ENCODE measurements at places on chromosomes 4 and X. TPM values are rescaled to one million over a fixed set of nuclear protein-coding genes. Genes with fewer than 3 reads are reported as not detected.

GRCh38 chr4:80016506-80016905 lies 56.5 kb downstream of the ANTXR2 start:
- no peak overlapping the region for H3K4me3 ChIP-seq
- H3K4me1 ChIP-seq, result peaks cover 15% of the 10 kb centered on the region
- no peak for DNase-seq
- no peaks in the 10 kb centered on the region for H3K27me3 ChIP-seq
- no peak overlapping the region for H3K27ac ChIP-seq

DNA sequence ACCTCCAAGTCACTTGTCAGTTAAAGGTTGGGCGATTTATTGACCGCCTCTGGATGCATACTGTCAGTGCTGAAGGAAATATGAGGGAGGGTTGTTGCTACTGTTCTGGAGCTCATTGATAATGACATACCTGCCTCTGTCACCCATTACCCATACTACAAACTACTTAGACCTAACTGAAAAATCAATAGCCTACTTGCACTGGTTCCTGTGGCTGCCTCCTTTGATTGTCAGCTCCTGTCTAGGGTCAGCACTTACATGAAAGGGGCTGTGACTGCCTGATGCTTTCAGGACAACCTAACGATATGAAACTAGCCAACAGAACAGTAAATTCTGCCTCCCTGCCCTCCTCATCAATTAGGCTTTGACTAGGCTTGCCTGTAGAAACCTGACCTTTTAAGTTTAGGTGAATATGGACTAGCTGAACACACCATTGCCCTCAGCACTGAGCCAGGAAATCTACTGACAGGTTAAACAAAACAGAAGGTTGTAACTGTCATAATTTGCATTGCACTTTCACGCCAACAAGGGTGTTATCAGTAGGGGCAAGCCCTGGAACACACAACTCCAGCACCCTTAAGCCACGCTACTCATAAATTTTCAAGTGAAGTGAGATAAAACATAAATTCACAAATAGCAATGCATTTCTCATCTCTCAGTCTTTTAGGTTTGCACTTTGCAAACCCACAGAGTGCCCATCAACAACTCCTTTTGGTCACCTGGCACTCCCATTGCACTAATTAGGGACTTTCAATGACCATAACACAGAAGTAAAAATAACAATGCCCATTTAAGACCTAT lies 9.0 kb upstream of the MAB21L2 start:
- H3K4me1 ChIP-seq, result no peaks in the 10 kb centered on the region
- DNase-seq, result no peak
- peaks cover 6% of the 10 kb centered on the region for H3K36me3 ChIP-seq
- H3K4me3 ChIP-seq, result no peak overlapping the region
- H3K27ac ChIP-seq, result no peak overlapping the region
- H3K27me3 ChIP-seq, result no peaks in the 10 kb centered on the region

- no peaks in the 10 kb centered on the region for H3K27me3 ChIP-seq
- no peaks in the 10 kb centered on the region for H3K4me1 ChIP-seq
- H3K4me3 ChIP-seq, result no peak overlapping the region
- no peak for DNase-seq
Measured at GRCh38 chr4:20418861-20419451, 167.3 kb downstream of the SLIT2 start.

DNA sequence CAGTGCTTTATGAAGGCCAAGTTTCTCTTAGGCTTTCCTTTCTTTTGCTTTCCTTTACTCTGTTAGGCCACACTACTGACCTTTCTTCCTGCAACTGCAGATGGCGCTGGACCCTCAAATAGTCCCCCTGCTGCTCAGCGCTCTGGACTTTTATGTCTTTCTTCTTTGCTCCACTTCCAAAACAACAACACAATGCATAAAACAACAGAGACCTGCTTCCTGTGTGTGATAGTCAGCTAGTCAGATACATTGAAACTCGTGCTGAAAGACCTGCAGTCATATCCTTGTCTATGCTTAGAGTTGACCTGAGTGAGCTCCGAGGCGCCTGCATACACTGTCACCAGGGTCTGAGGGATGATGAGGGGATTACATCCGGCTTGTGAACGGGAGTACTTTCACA lies 108.9 kb upstream of the TEX13D start:
- peaks cover 9% of the 10 kb centered on the region for H3K4me1 ChIP-seq
- no peak for DNase-seq
- H3K36me3 ChIP-seq, result no peaks in the 10 kb centered on the region
- H3K27me3 ChIP-seq, result no peaks in the 10 kb centered on the region
- H3K27ac ChIP-seq, result no peak overlapping the region
- no peak overlapping the region for H3K4me3 ChIP-seq

DNA sequence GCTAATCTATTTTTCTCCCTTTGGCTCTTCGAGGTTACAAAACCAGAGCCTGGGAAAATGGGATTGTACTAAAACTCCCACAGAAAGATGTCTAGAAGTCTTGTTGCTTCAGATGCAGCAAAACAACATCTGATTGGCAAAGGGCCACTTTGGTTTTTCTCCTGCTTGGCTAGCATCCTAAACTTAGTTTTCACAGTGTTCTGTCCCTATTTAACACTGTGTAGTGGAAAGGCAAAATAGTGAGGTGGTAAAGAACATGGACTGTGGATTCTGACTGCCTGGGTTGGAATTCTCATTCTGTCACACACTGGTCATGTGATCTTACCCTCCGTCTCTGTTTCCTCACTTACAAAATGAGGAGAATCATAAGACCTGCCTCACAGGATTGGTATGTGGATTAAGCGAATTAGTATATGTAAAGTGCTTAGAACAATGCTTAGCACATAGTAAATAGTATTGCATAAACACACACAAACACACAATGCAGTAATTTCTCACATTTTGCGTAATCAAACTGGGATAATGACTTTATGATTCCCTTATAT lies 23.5 kb downstream of the TIGD2 start:
- no peaks in the 10 kb centered on the region for H3K4me1 ChIP-seq
- H3K4me3 ChIP-seq, result no peak overlapping the region
- no peaks in the 10 kb centered on the region for H3K27me3 ChIP-seq
- H3K36me3 ChIP-seq, result no peaks in the 10 kb centered on the region
- no peak for DNase-seq

GRCh38 chr4:25628451-25628850 lies 27.2 kb upstream of the SLC34A2 start:
- DNase-seq, result no peak
- no peak overlapping the region for H3K4me3 ChIP-seq
- H3K4me1 ChIP-seq, result no peaks in the 10 kb centered on the region
- no peak overlapping the region for H3K27ac ChIP-seq
- no peaks in the 10 kb centered on the region for H3K27me3 ChIP-seq

- H3K4me3 ChIP-seq, result no peak overlapping the region
- no peaks in the 10 kb centered on the region for H3K27me3 ChIP-seq
- no peaks in the 10 kb centered on the region for H3K36me3 ChIP-seq
- H3K4me1 ChIP-seq, result no peaks in the 10 kb centered on the region
Measured at GRCh38 chr4:158410272-158410671, 111.4 kb upstream of the RXFP1 start.

DNA sequence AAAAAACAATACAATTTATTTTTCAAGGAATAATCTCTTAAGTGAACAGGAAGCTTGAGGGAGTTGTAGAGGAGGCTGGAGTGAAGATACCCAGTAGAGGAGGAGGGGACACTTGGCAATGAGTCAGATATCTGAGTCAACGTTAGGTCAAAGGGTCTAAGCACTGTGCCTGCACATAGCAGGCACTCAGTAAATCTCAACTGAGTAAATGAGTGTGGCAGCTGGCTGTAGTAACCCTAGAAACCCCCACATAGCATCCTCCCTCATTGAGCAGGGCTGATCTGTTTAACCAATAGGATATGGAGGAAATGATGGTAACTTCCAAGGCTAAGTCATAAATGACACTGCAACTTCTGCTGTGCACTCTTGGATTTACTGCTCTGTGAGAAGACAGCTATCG lies 186.0 kb upstream of the FAM241A start:
- H3K4me1 ChIP-seq, result no peaks in the 10 kb centered on the region
- H3K36me3 ChIP-seq, result no peaks in the 10 kb centered on the region
- H3K27ac ChIP-seq, result no peak overlapping the region
- DNase-seq, result no peak
- no peaks in the 10 kb centered on the region for H3K27me3 ChIP-seq
- no peak overlapping the region for H3K4me3 ChIP-seq

The CXCL13 gene
- 0.76 TPM for total RNA-seq

The PABPC1L2A gene
- not detected for total RNA-seq

The CFI gene
- 49.6 TPM for total RNA-seq

The SHOX gene
- total RNA-seq, result not detected

The PNCK gene
- total RNA-seq, result 5.2 TPM

The SERPINA7 gene
- not detected for total RNA-seq

The AREG gene
- 13.6 TPM for total RNA-seq

The NMU gene
- total RNA-seq, result 1.6 TPM

The THAP9 gene
- total RNA-seq, result 2.0 TPM
